ENCODE measurements at places on chromosomes 6 and 20.
A peak's percentile ranks its signal among the peaks of the same experiment; 100 is the strongest.

- DNase-seq: no peak
Measured at GRCh38 chr6:167405778-167406532, 81.1 kb downstream of the TTLL2 start.

DNA sequence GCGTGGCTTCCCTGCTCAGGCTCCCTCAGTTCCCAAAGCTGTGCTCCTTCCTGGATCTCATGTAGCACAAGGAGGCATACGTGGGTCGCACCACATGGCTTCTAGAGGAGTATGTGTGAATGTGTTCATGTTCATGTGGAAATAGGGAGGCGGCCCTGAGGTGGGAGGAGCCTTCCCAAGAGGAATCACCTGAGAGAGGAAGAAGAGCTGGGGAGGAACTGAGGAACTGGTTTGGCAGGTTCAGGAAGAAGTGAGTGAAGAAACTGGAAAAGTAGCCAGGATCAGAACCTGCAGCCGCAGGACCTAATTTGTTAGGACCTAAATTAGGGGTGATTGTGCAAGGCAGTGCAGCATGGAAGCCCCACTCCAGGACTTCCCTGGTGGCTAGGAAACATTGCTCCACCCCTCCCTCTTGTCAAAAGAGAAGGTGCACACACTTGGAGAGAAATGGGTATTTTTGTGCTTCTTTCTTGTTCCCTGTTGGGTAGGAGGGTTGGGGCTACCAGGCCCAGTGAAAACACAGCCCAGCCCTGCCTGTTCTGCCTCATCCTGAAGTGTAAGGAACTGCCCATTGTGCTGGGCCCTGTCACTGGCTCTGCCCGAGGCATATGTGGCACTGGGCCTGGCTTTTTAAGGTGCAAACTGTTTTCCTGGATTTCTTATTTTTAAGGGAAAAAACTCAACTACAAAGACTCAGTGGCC, 20.7 kb downstream of the SYNJ2 start:
- no peak for DNase-seq

- DNase-seq: no peak
Measured at GRCh38 chr6:112234601-112235000, 19.8 kb downstream of the LAMA4 start.

- no peak for DNase-seq
Measured at GRCh38 chr6:2665146-2666070, 85.3 kb downstream of the MYLK4 start.

- DNase-seq: no peak
Measured at GRCh38 chr20:48203252-48203651, 418.0 kb upstream of the SULF2 start.

GRCh38 chr6:132161283-132161682, 210.1 kb upstream of the CCN2 start:
- no peak for DNase-seq

DNA sequence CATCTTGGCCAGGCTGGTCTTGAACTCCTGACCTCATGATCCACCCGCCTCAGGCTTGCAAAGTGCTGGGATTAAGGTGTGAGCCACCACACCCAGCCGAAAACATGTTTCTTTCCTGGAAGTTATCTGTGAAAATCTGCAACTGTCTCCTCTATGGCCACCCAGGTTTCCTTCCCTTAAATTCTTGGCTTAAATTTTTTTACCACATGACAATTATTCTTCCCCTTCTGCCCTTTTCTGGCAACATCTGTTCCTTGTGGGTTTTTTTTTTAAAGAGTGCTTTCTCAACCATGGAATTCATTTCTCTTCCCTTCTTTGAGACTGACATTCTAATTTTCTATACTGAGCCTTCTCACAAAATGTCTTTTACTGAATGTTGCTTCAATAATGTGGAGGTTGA, 59.6 kb downstream of the DOK5 start:
- no peak for DNase-seq

GRCh38 chr6:88045521-88046136, 2.0 kb upstream of the SPACA1 start:
- DNase-seq: no peak

DNA sequence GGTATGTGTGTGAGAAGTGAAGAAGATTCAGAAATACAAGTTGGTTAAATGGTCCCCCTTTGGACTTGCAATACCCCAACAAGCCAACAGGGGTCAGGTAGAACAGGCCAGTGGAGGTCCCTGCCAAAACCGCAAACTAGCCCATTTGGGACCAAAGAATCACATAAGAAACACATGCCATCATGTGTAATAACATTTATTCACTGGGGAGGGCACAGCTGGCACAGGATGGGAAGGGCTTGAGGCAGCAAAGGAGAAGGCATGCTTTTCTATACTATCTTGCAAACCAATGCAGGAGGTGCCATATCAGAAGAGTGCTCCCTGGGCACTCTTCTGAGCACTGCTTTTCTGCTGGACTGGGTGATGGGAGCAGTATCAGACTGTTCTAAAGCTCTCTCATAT, 116.1 kb upstream of the TRAF3IP2 start:
- peak; percentile 30 for DNase-seq

GRCh38 chr20:14199111-14199510, 138.3 kb downstream of the FLRT3 start:
- no peak for DNase-seq

- peak; percentile 37 for DNase-seq
Measured at GRCh38 chr6:157056275-157056674, 267.0 kb downstream of the TMEM242 start.

DNA sequence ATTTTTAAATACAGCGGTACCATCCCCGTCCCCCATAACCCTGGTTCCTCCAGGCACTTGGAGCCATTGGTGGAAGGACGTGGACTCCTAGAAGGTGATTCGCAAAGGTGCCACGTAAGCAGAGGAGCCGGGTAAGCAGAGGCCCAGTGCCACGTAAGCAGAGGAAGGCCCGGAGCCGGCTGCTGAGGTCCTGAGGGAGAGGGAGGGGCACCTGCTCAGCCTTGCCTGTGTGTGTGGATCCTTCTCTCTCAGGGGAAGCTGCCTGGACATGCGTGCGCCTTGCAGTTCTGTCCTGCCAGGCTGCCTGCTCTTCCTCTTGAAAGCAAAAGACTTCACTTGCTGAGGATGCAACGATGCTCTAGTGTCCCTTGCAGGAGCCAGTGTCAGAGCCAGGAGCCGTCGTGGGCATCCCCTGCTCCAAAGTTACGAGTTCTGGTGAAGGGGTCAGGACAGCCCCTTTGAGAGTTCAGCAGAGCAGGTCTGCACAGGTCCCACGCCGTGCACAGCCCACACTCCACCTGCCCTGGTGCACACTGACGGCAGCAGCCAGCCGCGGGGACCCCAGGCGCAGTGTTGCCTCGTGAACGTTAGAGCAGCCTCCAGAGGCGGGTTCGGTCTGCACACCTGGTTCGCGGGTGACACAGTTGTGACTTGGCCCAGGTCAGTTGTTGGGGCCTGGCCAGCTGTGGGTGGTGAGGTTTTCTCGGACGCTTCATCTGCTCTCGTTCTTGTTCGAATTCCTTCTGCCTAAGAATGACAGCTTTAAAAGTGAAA, 1.9 kb upstream of the NKAIN4 start:
- no peak for DNase-seq

- DNase-seq: no peak
Measured at GRCh38 chr6:20229881-20230280, 17.6 kb upstream of the MBOAT1 start.

DNA sequence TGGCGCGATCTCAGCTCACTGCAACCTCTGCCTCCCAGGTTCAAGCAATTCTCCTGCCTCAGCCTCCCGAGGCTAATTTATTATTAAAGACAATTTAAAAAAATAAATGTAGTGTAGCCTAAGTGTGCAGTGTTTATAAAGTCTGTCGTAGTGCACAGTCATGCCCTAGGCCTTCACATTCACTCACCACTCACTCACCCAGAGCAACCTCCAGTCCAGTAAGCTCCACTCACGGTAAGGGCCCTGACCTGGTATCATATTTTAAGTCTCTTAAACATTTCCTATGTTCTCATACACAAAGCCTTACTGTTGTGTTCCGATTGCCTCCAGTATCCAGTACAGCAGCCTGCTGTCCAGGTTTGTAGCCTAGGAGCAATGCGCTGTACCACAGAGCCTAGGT, 168.2 kb upstream of the FOXQ1 start:
- no peak for DNase-seq

DNA sequence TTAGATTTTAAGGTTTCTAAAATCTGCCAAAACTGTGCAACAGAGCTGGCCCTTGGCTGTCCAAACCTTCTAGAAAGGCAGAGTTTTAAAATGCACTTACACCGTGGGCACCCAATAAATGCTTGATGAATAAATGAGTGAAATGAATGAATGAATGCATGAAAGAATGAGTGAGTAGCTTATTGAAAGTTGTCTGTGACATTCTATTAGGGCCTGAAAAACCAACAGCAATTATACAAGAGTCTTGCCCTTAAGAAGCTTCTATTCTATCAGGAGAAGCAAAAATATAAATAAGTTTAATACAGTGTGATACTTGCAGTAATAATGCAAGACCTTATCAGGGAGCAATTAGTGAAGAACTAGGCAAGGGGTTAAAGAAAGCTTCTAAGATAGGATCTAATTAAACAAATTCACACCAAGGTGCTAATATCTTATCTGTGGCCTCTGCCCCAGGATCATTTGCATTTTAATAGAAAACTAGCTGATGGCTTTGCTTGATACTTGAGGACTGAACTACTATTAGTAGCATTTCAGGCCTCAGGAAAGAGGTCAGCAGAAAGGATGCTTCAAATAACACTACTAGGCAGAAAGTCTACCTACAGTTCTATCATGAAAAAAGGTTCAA, 230.7 kb downstream of the GMPR start:
- DNase-seq: no peak

DNA sequence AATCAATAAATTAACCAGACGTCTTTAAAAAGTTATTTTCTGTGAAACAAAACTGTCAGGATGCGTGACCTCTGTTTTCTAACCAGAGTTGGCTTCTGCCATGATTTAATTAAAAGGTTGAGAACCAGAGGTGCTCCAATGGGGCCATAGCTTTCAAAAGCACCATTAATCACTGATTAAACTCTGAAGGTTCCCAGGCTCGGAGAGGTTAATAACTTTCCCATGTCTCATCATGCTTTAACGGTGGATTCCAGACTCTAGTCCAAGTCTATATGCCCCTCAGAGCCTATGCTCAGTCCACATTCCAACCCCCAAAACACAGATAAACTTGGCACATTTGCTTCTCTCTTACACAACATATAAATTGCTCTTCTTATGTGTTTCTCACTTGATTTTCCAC, 95.5 kb downstream of the SNAP91 start:
- no peak for DNase-seq

DNA sequence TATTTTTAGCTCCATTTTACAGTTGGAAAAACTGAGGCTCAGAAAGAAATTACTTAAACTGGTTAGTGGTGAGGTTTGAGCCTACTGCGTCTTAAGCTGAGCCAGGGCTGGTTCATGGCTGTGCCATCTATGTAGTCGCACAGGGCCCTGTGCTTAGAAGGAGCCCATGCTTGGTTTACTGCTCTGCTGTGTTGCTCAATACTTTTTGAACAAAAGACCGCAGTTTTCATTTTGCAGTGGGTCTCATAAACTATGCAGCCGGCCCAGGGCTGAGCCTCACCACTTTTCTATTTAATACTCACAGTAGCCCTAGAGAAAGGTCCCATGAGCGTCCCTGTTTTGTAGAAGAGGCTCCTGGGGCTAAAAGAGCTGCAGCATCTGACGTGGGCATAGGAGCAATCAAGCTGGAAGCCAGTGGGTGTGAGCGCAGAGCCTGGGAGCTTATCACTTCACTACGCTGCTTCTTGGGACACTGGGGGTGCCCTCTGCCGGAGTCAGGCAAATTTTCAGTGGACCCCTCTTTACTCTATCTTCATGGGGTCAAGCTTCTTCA, 501 bp downstream of the SIRPB2 start:
- no peak for DNase-seq

GRCh38 chr6:73699676-73700459, 3.9 kb downstream of the CD109 start:
- no peak for DNase-seq

- DNase-seq: no peak
Measured at GRCh38 chr6:104689551-104690205, 170.0 kb downstream of the HACE1 start.

GRCh38 chr6:7697432-7697819, 28.5 kb upstream of the BMP6 start:
- no peak for DNase-seq

DNA sequence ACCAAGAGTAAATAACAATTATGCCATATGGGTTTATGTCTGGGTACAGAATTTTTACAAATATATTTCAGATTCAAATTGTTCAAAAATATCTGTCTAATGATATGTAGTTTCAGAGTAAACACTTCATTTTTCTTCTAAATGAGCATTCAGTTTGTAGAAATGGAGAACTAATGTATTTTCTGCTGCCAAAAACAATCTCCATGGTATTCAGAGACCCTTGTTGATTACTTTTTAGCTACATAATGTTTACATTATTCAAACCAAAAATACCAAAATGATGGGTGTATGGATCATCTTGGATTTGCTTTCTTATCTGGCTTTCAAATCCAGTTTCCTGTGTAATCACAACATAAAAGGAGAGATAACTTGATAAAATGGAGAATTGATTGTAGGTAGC, 576.0 kb upstream of the CDH4 start:
- DNase-seq: no peak

DNA sequence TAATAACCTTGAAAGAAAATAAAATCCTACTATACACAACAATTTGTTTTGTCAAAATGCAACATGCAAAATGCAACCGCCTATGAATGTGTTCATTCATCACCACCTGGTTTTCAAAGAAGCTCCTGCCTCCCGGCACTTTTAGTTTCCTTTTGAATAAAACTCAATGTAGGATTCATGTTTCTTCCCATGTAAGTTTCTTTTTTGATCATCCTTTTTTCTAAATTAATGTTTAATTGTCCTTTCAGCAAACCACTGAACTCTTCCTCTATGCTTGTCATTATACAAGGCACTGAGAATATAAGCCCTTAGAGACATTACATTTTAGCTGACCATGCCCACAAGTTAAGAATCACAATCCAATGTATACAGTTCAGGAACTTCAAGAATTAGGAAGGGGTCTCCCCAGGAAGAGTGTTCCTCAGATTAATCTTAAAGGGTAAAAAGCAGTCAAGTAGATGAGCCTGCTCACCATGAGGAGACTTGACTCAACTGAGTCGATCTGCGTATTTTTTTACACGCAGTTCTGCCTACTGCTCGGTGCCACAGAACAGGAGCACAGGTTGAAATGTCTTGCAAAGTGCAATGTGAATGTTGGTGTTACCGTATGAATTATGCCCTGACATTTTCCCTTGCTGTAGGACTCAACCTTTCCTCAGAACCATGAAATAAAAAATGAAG, 7.2 kb upstream of the THEMIS start:
- no peak for DNase-seq

- no peak for DNase-seq
Measured at GRCh38 chr20:54085910-54086309, 15.5 kb upstream of the BCAS1 start.
